ENCODE measurements at places on chromosomes 1 and 21. TPM values are rescaled to one million over a fixed set of nuclear protein-coding genes. Genes with fewer than 3 reads are reported as not detected.

GRCh38 chr1:56451491-56451890 lies 127.9 kb downstream of the PLPP3 start:
- H3K27me3 ChIP-seq: no peaks in the 10 kb centered on the region
- no peak overlapping the region for H3K27ac ChIP-seq
- H3K36me3 ChIP-seq: no peaks in the 10 kb centered on the region
- no peak for DNase-seq
- H3K4me1 ChIP-seq: peaks cover 2% of the 10 kb centered on the region

DNA sequence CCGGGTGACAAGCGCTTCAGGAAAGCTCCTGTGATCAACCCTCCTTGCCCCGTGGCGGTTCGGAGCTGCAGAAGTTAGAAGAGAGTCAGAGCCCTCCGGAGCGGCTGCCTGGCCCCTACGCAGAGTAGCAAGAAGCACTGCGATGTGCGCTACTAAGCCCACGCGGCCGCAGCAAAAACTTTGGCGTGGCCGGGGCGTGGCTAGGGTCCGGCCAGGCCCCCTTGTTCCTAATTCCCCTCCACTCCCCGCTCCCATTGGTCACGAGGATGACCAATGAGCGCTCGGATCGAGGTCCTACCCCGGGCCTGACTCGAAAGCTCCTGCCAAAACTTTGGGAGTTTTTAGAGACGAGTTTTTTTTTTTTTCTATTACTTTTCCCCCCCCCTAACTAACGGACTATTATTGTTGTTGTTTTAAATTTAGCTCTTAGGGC lies at the start of gene HLX:
Gene HLX (plus strand): TSS at position 368 of the 433 bp plus-strand sequence. CDS start 415 bp downstream, outside the sequence.
- H3K27me3 ChIP-seq: peaks cover 99% of the 10 kb centered on the region
- no peak within 1 kb of the TSS for H3K27ac ChIP-seq
- peaks cover 11% of the 10 kb centered on the region for H3K4me1 ChIP-seq
- peak within 1 kb of the TSS; percentile 46 for H3K4me3 ChIP-seq
- H3K36me3 ChIP-seq: no peaks in the 10 kb centered on the region

DNA sequence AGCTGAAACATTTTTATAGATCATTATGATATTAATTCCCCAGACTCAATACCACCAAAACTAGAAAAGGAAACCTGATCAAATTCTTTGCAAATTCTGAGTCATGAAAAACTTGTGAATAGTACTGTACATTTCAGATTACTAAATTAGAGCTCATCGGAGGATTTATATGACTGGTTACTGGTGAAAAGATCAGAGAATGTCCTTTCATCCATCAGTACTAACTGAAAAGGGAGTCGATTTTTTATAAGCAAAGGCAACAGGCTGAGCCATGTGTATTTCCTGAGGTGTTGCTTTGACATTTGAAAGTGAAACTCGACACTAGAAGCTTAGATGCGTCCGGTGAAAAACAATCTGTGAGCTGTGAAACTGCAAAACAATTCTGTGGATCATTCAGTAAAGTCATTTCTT lies 155.7 kb downstream of the TNFSF18 start:
- H3K36me3 ChIP-seq: no peaks in the 10 kb centered on the region
- no peaks in the 10 kb centered on the region for H3K27me3 ChIP-seq
- no peak overlapping the region for H3K4me3 ChIP-seq
- DNase-seq: no peak
- H3K27ac ChIP-seq: no peak overlapping the region

- no peaks in the 10 kb centered on the region for H3K27me3 ChIP-seq
- no peaks in the 10 kb centered on the region for H3K4me1 ChIP-seq
- no peak overlapping the region for H3K27ac ChIP-seq
Measured at GRCh38 chr1:211068976-211069375, 65.0 kb downstream of the KCNH1 start.

GRCh38 chr1:29675481-29676263 lies 439.4 kb downstream of the PTPRU start:
- H3K4me1 ChIP-seq: no peaks in the 10 kb centered on the region
- no peaks in the 10 kb centered on the region for H3K27me3 ChIP-seq
- no peak for DNase-seq
- H3K27ac ChIP-seq: no peak overlapping the region

DNA sequence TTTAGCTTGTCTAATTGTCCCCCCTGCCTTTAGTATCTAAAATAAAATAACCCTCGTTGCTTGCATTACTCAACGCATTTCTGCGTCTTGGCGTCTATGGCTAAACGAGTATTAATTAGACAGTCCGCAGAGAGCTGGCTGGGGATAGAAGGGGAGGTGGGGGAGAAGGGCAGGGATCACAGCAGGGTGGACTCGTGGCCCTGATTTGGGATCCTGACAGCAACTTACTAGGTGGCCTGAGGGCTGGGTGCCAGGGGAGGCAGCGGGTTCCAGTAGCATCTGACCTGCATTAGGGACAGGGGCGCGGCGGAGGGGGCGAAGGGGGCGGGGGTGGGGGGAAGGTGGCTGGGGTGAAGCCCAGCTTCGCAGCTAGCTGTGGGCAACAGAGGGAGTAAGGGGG lies 1.1 kb upstream of the BACE2 start:
- H3K4me3 ChIP-seq: peak overlapping the region; percentile 83
- peaks cover 79% of the 10 kb centered on the region for H3K27me3 ChIP-seq
- no peaks in the 10 kb centered on the region for H3K36me3 ChIP-seq
- H3K4me1 ChIP-seq: peaks cover 12% of the 10 kb centered on the region
- no peak overlapping the region for H3K27ac ChIP-seq
- no peak for DNase-seq

DNA sequence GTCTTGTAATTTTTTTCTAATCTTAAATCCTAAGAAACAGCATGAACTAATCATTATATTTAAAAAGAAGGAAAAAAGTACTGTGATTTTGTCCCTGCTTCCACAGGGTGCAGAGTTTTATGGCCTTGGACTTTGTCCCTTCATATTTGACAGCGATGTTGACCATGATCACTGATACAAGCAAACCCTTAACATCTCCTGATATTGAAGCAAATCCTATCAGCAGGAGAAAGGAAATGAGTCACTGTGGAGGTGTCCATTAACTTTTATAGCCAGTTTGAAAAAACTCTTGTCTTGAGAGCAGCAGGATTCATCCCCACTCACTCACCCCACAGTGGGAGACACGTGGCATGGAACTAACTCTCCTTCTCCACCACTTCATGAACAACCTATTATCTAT lies 5.1 kb upstream of the REG4 start:
- no peaks in the 10 kb centered on the region for H3K27me3 ChIP-seq
- H3K4me1 ChIP-seq: no peaks in the 10 kb centered on the region
- DNase-seq: no peak
- no peak overlapping the region for H3K27ac ChIP-seq
- no peaks in the 10 kb centered on the region for H3K36me3 ChIP-seq

- H3K4me1 ChIP-seq: peaks cover 10% of the 10 kb centered on the region
- no peaks in the 10 kb centered on the region for H3K27me3 ChIP-seq
Measured at GRCh38 chr1:193794239-193794638, 607.8 kb upstream of the B3GALT2 start.

GRCh38 chr1:22529901-22530621 lies 33.2 kb upstream of the EPHA8 start:
- DNase-seq: peak; percentile 42
- H3K36me3 ChIP-seq: no peaks in the 10 kb centered on the region
- H3K4me1 ChIP-seq: no peaks in the 10 kb centered on the region
- no peaks in the 10 kb centered on the region for H3K27me3 ChIP-seq

GRCh38 chr1:104797982-104798381 lies 1048.3 kb downstream of the AMY1C start:
- no peak overlapping the region for H3K4me3 ChIP-seq
- no peaks in the 10 kb centered on the region for H3K4me1 ChIP-seq
- H3K27ac ChIP-seq: no peak overlapping the region
- H3K36me3 ChIP-seq: no peaks in the 10 kb centered on the region
- no peak for DNase-seq

GRCh38 chr1:236913371-236914037 lies 90.7 kb downstream of the MT1HL1 start:
- no peak overlapping the region for H3K27ac ChIP-seq
- H3K27me3 ChIP-seq: no peaks in the 10 kb centered on the region

- no peaks in the 10 kb centered on the region for H3K27me3 ChIP-seq
- no peak for DNase-seq
- no peaks in the 10 kb centered on the region for H3K36me3 ChIP-seq
- no peak overlapping the region for H3K4me3 ChIP-seq
- H3K4me1 ChIP-seq: peaks cover 14% of the 10 kb centered on the region
- H3K27ac ChIP-seq: no peak overlapping the region
Measured at GRCh38 chr1:12153181-12153785, 13.5 kb upstream of the TNFRSF1B start.

DNA sequence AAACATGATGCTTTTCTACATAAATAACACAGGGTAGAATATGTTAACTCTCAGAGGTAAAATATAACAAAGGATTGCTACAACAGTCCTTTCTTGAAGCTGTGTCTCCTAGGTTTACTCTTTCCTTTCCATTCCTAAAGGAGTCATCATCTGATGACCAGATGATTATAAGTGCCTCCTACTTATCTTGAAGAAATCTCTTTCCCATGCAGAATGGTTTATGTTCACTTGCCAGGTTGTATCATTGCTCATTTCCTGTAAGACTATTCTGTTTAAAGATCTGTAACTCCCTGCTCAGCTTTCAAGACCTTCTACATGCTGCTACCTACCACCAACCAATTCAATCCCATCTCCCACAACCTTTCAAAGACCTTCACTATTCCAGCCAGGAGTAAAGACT lies 51.5 kb upstream of the PTCH2 start:
- DNase-seq: no peak
- H3K4me3 ChIP-seq: no peak overlapping the region
- H3K4me1 ChIP-seq: no peaks in the 10 kb centered on the region

DNA sequence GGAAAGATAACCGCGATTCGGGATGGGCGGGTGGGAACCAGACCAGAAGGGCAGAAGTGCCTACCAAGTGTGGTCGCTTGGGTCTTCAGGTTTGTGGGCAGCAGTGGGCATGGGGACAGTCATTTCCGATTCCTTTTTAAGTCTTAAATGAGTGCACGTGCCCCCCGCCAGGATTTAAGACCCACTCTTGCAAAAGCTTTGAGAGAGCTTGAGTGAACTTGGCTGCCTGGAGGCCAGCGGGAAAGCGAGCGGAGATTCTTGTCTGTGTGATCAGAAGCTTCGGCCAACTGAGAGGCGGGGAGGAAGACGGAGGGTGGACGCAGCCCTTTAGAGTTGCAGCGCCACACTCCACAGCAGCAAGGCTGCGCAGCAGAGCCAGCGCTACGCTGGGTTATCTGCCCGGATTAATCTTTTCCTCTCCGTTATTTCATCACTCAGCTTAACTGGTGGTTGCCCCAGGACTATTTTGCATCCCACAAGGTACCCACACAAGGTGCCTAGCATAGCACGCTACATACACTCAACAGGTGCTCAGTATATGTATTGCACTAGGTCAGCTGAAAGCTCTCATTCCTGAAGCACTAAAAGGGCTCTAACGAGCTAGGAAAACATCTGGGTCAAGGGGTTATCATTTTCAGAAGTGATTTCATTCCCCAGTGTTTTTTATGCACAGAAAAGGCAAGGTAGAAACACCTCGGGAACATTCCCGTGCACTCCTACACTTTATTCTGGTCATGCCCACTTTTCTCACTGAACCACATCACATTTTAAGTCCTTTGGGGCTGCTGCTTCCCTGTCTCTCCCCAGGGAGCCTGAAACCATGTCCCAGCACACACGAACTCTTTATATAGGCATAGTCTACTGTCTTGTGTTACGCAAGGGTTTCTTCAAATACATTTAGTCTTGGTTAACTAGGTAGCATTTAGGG lies 1.5 kb upstream of the BATF3 start:
- peak overlapping the region; percentile 45 for H3K4me3 ChIP-seq
- DNase-seq: peak; percentile 70
- H3K27me3 ChIP-seq: peaks cover 89% of the 10 kb centered on the region
- no peaks in the 10 kb centered on the region for H3K36me3 ChIP-seq

DNA sequence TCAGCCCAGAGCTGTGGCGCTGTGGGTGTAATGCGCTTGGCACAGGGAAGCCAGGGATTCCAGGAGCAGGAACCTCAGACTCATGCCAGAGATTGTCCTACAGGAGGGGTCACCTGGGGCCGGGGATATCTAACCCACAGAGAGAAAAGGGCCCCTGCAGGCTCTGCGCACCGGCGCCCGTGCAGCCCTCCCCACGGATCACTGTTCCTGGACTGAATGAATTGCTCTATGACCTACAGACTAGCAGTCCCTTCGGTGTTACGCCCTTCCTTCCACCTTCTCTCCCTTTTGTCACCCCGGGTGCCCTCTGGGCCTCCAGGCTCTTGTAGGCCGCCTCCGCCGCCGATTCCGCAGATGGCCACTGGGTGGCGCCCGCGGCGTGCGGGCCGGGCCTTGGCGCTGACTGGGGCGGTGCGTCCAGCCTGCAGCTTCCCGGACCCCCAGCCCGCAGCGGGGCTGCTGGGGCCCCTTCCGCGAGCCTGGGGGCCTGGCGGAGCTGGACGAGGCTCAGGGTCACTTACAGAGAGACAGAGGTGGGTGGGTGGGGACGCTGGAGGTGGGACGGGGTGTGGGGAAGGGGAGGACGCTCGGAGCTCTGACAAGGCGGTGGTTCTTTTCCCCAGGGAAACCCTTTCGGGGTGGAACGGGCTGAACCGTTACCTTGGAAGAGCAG lies 101.3 kb downstream of the IER5 start:
- DNase-seq: peak; percentile 84
- H3K27me3 ChIP-seq: peaks cover 15% of the 10 kb centered on the region
- peak overlapping the region; percentile 53 for H3K4me3 ChIP-seq
- H3K27ac ChIP-seq: no peak overlapping the region
- H3K36me3 ChIP-seq: no peaks in the 10 kb centered on the region

DNA sequence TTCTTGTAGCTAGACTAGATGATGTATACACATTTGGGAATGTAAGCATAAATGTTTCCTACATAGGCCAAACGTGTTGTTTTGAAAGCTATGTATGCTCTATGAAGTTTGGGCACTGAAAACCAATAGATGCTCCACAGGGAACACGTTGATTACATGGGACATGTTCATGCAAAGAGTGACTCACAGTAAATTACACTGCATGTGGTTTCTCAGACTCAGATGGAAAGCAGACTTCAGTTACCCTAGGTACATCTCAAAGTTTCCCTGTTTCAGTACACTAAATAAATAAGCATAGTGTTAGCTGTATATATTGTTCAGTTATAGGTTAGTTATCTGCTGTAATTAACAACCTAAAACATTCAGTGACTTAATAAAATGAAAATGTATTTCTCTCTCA lies 301.9 kb upstream of the RUNX1 start:
- no peaks in the 10 kb centered on the region for H3K36me3 ChIP-seq
- no peak for DNase-seq
- H3K27me3 ChIP-seq: no peaks in the 10 kb centered on the region
- no peaks in the 10 kb centered on the region for H3K4me1 ChIP-seq
- no peak overlapping the region for H3K27ac ChIP-seq
- no peak overlapping the region for H3K4me3 ChIP-seq

IRF6 gene
- total RNA-seq: 0.34 TPM

LCE3C gene
- not detected for total RNA-seq

KIRREL1 gene
- total RNA-seq: 39.5 TPM

RCSD1 gene
- 0.06 TPM for total RNA-seq

RNF2 gene
- 54.5 TPM for total RNA-seq

INSRR gene
- not detected for total RNA-seq

CD1D gene
- 0.77 TPM for total RNA-seq

KCNN3 gene
- 4.3 TPM for total RNA-seq

ADGRL2 gene
- total RNA-seq: 270 TPM

Measured in neural progenitor cell (in vitro differentiated cells).